Skeletal muscle tissue (tissue), 5 donors: ENCODE measurements at places on chromosomes 6 and 20. TPM values are rescaled to one million over a fixed set of nuclear protein-coding genes. Genes with fewer than 3 reads are reported as not detected.

LHFPL5 gene
- not detected for total RNA-seq

MTCH1 gene
- 116 TPM for total RNA-seq

CDC5L gene
- total RNA-seq = 19.3 TPM

POM121L2 gene
- total RNA-seq = not detected

KIF13A gene
- 44.9 TPM for total RNA-seq

VGLL2 gene
- 17.7 TPM for total RNA-seq

MYBL2 gene
- total RNA-seq = 3.1 TPM

DUSP15 gene
- total RNA-seq = 2.1 TPM
